Activated T-cell treated with anti-CD3 and anti-CD28 coated beads, Interleukin-2, amount 50 U/mL, for 72 hours (primary cell): ENCODE measurements at places on chromosomes 6 and 20. TPM values are rescaled to one million over a fixed set of nuclear protein-coding genes. Genes with fewer than 3 reads are reported as not detected.

GRCh38 chr6:1088492-1089001 is 223.4 kb upstream of the FOXQ1 start:
- no peaks in the 10 kb centered on the region for H3K36me3 ChIP-seq
- H3K27ac ChIP-seq: no peak overlapping the region

DNA sequence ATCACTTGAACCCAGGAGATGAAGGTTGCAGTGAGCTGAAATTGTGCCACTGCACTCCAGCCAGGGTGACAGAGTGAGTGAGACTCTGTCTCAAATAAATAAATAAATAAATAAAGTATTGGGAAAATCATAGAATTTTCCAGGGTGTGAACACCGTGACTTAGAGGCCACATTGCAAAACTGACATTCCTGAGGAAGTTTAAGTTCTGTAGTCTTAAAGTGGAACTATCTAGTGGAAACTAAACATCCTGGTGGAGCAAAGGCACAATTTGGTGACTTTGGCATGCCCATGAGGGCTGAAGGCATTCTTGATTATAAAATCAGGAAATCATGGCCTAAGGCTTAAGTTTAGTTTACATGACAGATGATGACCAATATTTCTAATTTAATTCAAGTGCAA is 32.7 kb upstream of the MCM3 start:
- H3K36me3 ChIP-seq: no peaks in the 10 kb centered on the region
- H3K27ac ChIP-seq: no peak overlapping the region
- DNase-seq: no peak
- H3K4me1 ChIP-seq: peaks cover 30% of the 10 kb centered on the region
- H3K27me3 ChIP-seq: no peaks in the 10 kb centered on the region
- H3K4me3 ChIP-seq: no peak overlapping the region

- H3K27me3 ChIP-seq: peaks cover 54% of the 10 kb centered on the region
- peak; percentile 46 for DNase-seq
- peaks cover 62% of the 10 kb centered on the region for H3K4me1 ChIP-seq
These were observed 27.9 kb upstream of the CCR6 start for GRCh38 chr6:167094820-167095637.

DNA sequence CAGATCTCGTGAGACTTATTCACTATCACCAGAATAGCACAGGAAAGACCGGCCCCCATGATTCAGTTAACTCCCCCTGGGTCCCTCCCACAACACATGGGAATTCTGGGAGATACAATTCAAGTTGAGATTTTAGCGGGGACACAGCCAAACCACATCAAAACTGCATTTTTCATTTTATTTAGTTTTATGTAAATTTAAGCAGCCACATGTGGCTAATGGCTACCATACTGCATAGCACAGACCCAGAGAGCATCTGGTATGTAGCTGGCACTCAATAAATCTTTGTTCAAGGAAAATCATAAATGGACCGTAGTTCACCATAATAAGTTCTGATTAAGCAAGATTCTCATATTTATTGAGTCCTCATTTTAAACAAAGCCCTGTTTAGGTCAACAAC is 15.3 kb downstream of the GFOD1 start:
- H3K4me1 ChIP-seq: peaks cover 29% of the 10 kb centered on the region
- no peak for DNase-seq
- no peaks in the 10 kb centered on the region for H3K27me3 ChIP-seq
- H3K27ac ChIP-seq: no peak overlapping the region

DNA sequence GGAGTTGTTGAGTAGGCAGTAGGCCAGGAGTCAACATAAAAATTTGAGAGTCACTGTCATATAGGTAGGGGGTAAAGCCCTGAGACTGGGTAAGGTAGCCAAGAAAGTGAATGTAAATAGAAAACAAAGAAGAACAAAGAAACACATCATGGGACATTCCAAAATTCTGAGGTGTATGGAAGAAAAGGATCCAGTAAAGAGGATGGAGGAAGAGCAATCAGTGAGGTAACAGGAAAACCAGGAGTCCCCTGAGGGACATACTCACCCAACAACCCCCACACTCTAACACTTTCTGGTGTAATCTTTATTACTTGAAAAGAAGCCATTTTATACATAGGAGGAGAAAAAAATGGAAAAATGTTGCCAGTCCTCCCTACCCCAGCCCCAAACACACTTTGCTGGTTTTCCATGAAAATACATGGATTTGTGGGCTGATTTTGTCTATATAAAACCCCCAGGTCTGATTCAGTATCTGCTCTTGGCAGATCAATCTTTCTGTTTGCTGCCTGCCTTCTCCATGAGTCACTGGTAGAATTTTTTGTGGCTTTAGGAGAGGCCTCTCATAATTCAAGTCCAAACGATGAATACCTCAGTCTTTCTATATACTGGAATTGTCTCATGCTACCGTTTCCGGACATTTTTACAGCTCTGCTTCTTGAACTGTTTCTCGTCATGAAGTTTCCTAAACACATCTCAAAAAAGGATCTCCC is 271.4 kb upstream of the MAN1A1 start:
- no peaks in the 10 kb centered on the region for H3K27me3 ChIP-seq
- no peak overlapping the region for H3K4me3 ChIP-seq
- H3K4me1 ChIP-seq: no peaks in the 10 kb centered on the region
- no peak for DNase-seq
- no peak overlapping the region for H3K27ac ChIP-seq

CST8 gene
- total RNA-seq: not detected

EEF1A2 gene
- total RNA-seq: 0.94 TPM

DNA sequence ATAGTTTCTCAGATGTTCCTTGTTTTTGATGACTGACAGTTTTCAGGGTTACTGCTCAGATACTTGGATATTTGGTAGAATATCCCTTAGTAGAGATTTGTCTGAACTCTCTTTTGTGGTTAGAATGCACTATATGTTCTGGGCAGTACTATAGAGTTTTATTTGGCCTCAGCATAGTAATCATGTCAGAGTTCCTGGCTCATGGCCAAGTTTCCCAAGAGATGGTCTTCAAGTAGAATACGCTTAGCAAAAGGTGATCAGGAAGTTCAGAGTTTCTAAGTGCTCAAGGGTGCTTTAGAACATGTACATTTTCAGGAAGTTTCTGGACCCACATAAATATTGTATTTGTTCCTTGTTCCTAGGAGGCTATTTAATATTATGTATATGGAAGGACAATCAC is 1209.7 kb upstream of the GJE1 start:
- H3K4me3 ChIP-seq: no peak overlapping the region
- H3K27me3 ChIP-seq: peaks cover 5% of the 10 kb centered on the region
- H3K27ac ChIP-seq: no peak overlapping the region
- no peak for DNase-seq
- H3K36me3 ChIP-seq: no peaks in the 10 kb centered on the region
- H3K4me1 ChIP-seq: no peaks in the 10 kb centered on the region
